ENCODE measurements at places on chromosomes 5 and 9.

- no peak for DNase-seq
Observed at GRCh38 chr5:137114529-137114928, 384.6 kb downstream of the SPOCK1 start.

- no peak for DNase-seq
Observed at GRCh38 chr9:32200896-32201295, 183.5 kb upstream of the ACO1 start.

GRCh38 chr5:132079081-132079480 lies 5.5 kb downstream of the CSF2 start:
- DNase-seq, result no peak

DNA sequence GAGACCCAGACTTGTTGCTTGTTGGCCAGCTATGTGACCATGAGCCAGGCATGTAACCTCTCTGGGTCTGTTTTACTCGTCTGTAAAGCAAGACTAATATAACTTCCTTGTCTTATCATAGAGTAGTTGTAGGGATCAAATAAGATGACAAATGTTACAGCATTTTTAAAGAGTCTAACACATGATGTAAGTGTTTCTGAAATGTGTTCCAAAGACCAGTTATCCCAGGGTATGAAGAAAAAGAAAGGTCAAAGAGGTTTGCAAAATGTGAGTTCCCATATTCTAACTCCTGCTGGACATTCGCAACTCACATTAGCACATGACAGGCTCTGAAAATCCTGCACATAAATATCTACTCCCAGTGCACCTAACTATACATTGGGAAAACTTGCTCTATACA lies 28.5 kb upstream of the MATR3 start:
- DNase-seq, result no peak

DNA sequence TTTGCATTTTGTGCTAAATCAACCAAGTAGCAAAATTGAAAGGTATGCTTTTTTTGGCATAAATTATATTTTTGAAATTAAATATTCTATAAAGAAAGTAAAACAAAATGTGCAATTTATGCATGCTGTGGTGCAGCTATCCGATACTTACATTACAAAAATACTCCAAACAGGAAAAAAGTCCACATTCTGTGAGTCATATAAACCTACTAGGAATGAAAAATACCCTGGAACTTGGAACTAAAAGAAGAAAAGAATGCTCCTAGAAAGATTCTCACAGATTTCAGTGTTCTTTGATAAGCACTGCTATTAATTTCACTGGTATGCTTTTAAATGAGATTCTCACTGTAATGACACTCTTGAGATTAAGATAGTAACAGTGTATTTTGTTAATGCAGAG lies 92.6 kb downstream of the OSMR start:
- DNase-seq, result no peak

GRCh38 chr5:89981878-89982773 lies 427.4 kb downstream of the CETN3 start:
- no peak for DNase-seq

- no peak for DNase-seq
Observed at GRCh38 chr5:43771611-43772031, 168.6 kb downstream of the NNT start.

- DNase-seq, result no peak
Observed at GRCh38 chr5:138647794-138648410, 72.7 kb upstream of the HSPA9 start.

DNA sequence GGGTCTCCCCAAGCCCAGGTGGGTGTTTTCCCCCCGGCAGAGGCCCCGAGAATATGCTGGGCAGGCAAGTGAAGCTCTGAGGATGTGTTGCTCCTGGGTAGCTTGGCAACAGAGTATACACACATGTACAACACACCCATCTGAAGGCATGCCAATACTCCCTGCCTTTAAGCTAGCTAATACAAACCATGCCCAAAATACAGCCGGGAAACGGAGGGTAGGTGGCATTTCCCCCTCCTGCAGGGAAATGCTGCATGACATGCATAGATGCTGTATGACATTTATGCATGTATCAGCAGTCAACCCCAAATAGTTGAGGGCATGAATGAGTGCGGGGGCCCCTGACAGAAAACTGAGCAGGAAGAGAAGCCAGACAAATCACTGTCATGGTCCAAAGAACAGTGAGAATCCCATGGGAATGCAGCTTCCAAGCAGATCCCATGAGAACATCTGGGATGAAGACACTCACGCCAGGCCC lies 614.1 kb downstream of the EBF1 start:
- no peak for DNase-seq

GRCh38 chr5:66812291-66812690 lies 216.1 kb downstream of the MAST4 start:
- DNase-seq, result no peak

DNA sequence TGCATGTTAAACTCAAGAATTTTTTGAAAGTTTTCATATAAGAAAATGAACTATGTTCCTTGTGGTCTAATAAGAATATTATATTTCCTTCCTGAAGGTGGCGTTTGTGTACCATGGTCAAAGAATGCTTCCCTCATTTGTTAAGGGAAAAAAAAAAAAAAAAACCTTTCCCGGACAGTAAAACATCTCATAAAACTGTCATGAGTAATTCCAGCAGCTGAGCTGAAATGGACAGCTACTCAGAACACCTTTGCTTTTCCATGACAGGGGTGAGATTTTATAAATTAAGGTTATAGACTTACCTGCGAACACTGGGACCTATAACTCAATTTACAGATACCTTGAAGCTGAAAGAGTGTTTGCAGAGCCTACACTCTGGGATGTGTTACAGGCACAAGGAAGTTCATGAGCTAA lies 113.2 kb upstream of the RANBP3L start:
- no peak for DNase-seq

- no peak for DNase-seq
Observed at GRCh38 chr9:90815183-90815943, 13.7 kb downstream of the SYK start.

- DNase-seq, result no peak
Observed at GRCh38 chr5:612498-613424, 621 bp downstream of the CEP72 start.

DNA sequence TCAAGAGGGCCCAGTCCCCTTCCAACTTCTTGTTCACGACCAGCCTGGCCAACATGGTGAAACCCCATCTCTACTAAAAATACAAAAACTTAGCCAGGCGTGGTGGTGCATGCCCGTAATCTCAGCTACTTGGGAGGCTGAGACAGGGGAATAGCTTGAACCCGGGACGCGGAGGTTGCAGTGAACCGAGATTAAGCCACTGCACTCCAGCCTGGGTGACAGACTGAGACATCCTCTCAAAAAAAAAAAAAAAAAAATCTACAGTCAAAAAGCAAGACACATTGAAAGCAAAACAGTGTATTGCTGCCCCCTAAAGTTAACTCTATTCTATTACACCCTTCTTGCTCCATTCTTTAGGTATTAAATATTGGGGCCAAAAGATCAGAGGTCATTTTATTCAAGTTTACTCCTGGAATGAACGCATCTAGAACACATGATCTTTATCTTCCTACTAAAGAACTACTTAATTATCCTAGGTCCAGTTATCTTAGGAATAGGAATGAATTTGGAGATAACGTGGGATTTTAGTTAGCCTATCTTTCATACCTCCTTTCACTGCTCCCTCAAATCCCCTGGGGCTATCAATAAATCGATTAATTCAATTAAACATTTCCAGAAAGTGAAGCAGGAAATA lies 2.4 kb downstream of the ATG12 start:
- no peak for DNase-seq

GRCh38 chr5:172770374-172770674 lies 671 bp downstream of the DUSP1 start:
- DNase-seq, result no peak

DNA sequence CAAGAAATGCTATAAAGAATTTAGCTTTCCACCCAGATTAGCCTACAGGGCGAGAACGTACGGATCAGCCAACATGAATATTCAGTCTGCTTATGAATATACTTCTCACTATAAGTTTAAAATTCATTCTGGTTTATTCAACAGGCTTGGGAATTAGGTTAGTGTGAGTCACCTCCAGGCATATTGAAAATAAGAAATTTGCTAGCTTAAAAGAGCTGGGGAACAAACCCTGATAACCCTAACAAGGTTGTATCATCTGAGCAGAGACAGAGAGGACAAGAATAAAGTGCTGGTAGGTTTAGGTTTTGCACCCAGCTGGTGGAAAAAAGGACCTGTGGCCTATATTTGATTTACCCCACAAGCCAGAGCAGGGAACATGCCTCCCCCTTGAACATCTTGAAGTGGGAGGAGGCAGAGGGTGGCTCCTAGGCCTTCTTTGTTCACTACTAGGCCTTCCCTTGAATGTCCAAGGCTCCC lies 12.3 kb downstream of the FNBP1 start:
- no peak for DNase-seq

All from iPS DF 6.9 (cell line).